ENCODE measurements at places on chromosomes 16 and 17.

- no peak for DNase-seq
Observed at GRCh38 chr16:65044873-65045272, 77.0 kb downstream of the CDH11 start.

DNA sequence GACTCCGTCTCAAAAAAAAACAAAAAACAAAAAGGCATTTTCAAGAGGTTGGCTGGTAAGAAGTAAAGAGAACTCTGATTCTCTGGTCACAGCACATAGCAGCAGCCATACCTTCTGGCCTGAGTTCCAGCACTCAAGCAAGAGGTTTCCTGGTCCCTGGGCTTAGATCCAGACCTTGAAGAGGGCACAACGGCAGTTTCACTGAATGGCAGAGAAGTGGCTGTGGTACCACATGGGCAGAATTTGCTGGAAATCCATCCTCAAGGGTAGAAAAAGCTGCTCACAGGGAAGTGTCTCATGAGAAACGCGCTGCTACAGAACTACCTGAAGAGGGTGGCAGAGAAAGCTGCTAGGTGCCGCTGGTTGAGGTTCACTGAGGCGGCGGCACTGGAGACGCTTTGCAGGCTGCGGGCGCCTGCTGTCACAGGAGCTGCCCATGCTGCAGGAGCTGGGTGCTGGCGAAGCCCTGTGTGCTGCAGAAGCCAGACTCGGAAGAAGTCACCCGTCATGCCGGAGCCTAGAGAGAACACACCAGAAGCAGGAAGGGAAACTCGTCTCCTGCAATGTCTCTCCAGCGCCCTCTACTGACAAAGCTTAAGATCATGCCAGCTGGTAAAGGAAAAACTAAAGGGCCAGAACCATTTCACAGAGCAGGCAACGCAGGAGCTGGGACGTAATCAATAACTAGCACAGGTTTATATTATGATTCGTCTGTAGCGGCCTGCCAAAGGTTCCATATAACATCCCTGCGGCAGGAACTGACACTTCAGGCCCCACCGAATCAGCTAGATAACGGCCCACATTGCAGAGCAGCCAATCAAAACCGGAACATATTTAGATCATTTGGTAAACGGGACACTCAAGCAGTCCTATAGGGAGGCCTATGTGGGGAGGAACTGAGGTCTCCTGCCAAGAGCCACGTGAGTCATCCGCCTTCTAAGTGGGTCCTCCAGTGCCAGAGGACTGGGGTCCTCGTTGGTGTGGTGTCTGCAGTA lies 5.4 kb upstream of the ZNF213 start:
- DNase-seq: peak; percentile 86

DNA sequence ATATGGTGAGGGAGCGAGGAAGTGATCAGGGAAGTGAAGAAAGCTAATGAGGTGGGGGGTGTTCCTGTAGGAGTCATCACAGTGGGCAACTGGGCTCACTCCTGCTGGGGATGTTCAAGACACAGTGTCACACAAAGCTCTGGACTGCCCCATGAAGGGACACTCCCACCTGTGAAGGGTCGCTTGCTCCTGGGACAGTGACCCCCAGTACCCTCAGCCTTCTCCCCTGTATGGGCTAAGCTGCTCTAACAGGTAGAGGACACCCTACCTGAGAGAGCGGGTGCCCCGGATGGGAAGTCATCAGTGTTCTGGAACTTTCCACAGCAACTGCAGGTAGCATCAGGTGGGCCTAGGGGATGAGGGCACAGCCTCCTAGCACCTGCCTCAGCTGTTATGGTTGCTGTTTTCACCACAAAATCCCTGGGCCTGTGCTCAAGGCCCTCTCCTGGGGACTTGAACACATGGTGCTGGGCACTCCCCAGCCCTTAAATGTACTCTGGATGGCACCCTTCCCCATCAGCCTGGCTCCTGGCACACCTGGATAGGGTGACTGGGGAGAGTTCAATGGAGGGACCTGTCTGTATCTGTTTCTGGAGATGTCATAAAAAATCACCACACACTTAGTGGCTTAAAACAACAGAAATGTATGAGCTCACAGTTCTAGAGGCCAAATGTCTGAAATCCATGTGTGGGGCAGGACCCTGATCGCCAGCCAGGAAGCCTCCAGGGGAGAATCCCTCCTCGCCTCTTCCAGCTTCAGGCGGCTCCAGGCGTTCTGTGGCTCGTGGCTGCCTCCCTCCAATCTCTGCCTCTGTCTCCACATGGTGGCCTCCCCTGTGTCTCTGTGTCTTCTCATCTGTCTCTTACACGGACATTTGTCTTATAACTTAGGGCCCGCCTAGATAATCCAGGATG lies 104.0 kb upstream of the CDH5 start:
- DNase-seq: no peak

DNA sequence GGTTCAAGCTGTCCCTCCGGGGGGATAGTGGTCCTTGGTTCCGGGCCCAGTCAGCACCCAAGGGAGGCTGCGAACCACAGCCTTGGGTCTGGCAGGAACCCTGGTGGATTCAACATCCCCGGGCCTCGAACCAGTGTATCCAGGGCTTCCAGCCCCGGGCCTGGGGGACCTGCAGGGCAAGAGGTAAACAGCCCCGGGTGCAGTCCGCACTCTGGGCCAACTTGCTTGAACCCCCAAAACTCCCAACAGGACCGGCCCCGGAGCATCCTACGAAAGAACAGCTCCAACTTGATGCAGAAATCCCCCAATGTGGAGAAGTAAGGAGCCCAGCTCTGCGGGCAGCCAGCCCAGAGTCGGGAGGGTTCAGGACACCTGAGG lies 1.5 kb upstream of the NEURL4 start:
- DNase-seq: no peak

DNA sequence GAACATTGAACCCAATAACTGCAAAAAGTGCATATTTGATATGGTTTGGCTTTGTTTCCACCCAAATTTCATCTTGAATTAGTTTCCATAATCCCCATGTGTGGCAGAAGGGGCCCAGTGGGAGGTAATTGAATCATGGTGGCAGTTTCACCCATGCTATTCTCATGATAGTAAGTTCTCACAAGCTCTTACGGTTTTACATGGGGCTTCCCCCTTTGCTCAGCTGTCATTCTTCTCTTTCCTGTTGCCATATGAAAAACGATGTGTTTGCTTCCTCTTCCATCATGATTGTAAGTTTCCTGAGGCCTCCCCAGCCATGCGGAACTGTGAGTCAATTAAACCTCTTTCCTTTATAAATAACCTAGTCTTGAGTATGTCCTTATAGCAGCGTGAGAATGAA lies 127.6 kb downstream of the CHD9NB start:
- DNase-seq: no peak

GRCh38 chr16:30947859-30948666 lies 805 bp upstream of the ORAI3 start:
- DNase-seq: no peak

GRCh38 chr16:81790830-81791435 lies 11.8 kb downstream of the PLCG2 start:
- no peak for DNase-seq

DNA sequence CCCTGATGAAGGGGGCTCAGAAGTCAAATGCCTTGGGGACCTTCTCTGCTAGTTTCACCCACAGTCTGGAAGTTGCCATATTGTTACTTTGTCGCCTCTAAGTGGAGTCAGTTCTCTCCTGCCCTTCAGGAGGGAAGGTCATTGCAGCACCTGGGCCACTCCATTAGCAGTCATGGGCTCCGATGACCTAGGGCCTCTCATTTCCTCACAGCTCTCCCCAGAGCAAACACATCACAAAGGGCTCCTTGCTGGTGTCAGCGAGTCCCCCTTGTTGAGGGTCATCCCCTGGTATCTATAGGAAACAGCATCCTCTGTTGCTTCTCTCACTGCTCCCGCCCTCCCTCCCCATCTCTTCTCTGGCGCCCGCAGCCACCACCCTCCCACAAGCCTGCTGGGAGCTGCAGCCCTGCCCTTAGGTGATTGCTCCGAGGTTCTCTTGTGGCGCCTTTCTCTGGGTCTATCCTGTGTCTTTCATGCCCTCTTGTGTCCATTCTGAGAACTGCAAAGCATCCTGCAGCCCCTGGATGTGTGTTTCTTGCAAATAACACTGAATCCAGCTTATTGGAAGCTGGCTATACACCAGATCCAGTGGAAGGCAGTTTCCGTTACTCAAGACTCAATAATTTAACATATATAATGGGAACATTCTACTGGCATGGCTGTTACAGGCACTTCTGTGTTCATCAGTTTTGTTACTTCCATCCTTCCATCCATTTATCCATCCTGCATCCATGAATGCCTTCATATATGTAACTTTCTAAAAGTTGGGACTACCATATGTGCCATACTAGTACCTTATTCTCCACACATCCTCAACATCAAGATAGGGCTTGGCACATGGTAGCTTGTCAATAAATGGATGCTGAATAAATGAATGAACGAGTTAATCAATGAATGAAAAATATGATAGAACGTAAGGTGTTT lies 21.2 kb downstream of the PDILT start:
- peak; percentile 45 for DNase-seq

- DNase-seq: peak; percentile 18
Observed at GRCh38 chr17:47205419-47205963, 3.7 kb upstream of the MYL4 start.

DNA sequence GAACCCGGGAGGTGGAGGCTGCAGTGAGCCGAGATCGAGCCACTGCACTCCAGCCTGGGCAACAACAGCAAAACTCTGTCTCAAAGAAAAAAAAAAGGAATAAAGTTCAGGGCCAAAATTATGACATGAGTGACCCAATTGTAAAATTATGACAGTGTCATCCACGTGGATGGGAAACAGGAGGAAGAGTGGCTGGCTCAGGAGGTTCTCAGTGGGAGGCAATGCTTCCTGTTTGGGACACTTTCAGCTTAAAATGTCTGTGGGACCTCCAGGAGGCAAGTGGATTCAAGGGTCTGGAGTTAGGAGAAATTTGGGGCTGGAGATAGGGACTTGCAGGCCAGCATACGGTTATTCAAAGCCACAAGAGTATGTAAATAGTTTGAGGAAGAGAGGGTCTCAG lies 8.0 kb upstream of the STX4 start:
- DNase-seq: no peak

DNA sequence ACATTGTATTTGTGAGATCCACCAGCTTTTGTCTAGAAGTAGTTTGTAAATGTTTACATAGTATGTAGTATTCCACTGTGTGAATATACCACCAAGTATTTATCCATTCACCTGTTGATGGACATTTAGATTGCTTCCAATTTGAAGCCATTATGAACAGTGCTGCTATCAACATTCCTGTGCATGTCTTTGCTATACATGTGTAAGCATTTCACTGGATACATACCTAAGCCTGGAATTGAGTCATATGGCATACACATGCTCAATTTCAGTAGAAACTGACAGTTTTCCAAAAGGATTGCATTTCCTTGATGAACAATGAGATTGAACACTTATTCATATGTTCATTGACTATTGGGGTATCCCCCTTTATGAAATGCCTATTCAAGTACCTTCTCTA lies 540.6 kb upstream of the SOX9 start:
- no peak for DNase-seq

DNA sequence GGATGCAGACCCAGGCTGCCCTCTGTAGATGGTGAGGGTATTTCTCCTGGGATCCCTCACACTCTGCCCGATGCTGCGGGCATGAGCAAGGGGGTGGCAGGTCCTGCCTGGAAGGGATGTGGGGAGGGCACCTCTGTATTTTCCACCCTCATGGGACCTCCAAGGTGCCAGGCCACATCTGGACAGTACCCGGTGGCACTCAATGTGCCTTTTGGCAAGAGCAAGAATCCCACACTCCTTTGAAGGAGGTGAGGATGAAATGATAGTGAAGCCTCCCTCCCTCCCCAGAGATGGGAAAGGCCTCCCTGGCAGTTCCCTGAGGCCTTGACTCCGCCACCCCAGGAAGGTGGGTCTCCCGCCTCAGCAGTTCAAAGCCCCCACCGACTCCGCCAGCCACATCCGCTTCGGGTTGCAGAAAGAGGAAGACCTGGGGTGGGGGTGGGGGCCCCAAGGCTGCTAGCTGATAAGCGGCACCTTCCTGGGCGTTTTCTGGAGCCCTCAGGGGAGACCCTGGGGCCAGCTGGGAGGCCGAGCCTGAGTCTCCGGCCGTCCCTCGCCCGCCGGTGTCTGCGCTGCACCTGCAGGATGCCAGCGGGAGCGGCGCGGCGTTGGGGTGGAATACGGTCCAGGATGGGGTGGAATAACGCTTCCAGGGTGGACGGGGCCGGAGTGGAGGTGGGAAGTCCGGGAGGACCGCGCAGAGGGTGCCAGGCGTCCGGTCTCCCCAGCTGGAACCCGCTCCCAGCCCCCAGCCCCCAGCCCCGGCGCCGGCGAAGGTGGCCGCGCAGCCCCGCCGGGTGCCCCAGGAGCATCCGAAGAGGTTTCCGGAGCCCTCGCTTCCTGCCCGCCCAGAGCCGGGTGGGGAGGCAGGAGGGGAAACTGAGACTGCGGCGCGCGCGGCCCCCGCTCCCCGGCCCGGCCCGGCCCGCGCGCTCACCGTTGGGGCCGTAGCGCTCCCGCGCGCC lies 718 bp downstream of the ATP2A3 start:
- no peak for DNase-seq

GRCh38 chr16:53949715-53950410 lies 245.9 kb downstream of the FTO start:
- DNase-seq: no peak

GRCh38 chr16:85190572-85190971 lies 78.3 kb upstream of the CIBAR2 start:
- no peak for DNase-seq

- DNase-seq: no peak
Observed at GRCh38 chr17:10229181-10229580, 30.8 kb upstream of the GAS7 start.

DNA sequence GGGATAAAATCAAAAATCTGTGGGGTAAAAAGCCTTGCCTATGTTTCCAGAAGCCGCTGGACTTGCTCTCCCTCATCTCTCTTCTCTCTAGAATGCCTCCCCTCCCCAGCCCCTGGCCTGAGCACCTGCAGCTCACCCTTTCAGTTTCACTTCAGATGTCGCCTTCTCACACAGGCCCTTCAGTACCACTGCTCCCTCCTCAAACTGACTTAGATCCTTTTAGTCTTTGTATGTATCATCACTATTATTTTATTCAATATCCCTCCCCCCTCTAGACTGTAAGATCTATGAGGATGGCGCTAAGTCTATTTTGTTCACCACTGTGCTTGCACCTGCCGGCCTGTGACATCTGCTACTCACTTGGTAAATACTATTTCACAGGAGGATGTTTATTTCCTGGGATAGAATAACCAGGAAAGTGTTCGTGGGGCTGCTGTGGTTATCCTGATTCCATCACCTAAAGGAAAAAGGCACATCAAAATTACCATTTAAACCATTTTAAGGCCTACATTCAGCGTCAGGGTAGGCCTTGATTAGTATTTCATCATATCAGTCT lies 122.3 kb downstream of the MRTFB start:
- DNase-seq: no peak

- peak; percentile 25 for DNase-seq
Observed at GRCh38 chr17:30600060-30600829, 123.0 kb downstream of the GOSR1 start.

- DNase-seq: no peak
Observed at GRCh38 chr17:82664701-82665182, 16.5 kb upstream of the WDR45B start.

All from NCI-H187 treated with DMSO at 0.1 percent for 48 hours (cell line).